ENCODE measurements at places on chromosomes 13 and 19.

- no peak for DNase-seq
Observed at GRCh38 chr13:112450904-112451240, 74.7 kb downstream of the SPACA7 start.

DNA sequence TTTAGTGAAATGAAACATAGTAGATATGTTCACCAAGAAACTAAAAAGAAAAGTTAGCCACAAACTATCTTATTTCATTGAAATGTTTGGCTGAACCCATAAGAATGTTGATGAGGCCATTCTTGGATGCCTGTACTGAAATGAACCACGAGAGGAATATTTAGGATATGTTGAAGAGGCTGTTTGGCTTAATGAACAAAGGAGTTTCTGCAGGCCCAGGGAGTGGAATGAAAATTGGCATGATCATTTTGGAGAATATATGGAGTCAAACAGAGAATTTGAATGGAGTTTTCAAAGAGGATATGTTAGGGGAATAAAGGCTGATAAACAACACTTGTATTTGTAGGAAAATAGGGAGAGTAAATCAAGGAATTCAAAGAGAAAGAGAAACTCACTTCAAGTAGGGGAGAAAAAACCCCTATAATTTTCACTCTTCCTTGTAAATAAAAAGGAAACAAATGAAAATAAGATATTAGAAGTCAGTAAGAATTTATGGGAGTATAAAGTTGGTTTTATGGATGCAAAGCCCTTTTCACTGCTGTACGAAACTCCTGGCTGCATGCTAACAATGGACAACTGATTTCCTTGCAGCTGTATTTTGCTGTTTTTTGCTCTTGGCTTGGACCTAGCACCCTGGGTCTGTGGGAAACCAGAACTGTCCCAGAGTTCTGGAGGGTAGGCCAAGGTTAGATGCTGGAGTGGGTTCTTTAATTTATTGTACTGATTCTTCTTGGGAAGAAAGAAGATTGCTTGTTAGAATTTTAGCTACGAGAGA is 36.5 kb downstream of the KL start:
- peak; percentile 52 for DNase-seq

DNA sequence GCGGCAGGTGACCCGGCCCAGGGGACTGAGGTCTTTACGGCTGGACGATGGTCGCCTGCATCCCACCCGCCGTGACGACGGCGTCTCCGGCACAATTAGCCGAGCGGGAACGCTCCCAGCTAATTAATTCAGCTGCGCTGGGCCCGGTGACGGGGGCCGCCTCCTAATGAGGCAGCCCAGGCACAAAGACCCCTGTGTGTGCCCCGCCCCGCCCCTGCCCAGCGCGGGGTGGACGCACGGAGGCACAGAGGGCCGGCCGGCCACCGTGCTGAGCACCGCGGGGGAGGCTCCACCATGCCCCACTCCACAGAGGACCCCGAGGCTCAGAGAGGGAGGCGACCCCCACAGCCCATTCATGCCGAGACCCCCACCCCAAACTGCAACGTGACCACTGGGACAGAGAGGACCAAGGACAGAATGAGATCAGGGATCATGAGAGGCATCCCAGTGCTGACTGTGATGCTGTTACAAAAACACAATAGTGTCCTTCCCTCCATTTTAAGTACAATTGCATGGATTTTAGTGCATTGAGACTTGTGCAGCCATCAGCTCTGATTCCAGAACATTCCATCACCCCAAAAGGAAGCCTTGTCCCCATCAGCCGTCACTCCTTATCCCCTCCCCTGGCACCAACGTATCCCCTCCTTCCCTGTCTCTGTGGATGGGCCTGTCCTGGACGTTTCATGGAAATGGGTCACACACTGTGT is 17.0 kb downstream of the EFNA2 start:
- no peak for DNase-seq

GRCh38 chr13:76222511-76222910 is 586.4 kb downstream of the LMO7 start:
- no peak for DNase-seq

DNA sequence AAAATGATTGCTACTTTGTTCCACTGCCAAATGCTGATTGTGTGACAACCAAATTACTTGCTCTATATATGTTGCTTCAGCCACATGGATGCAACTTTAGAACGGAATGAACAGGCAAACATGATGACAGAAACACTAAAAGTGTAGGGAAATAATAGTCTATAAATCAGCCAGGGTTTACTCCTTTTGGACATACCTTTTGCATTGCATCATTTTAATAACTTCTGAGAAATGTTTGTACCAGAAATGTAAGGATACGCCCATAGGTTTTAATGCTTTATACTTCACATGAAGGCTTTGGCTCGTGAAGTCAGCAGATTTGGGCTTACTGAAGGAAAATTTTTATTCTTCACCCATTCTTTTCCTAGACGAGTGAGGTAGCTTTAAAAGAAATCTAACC is 141.0 kb downstream of the POSTN start:
- DNase-seq: peak; percentile 31

GRCh38 chr19:29413435-29413834 is 112.4 kb upstream of the VSTM2B start:
- DNase-seq: no peak

DNA sequence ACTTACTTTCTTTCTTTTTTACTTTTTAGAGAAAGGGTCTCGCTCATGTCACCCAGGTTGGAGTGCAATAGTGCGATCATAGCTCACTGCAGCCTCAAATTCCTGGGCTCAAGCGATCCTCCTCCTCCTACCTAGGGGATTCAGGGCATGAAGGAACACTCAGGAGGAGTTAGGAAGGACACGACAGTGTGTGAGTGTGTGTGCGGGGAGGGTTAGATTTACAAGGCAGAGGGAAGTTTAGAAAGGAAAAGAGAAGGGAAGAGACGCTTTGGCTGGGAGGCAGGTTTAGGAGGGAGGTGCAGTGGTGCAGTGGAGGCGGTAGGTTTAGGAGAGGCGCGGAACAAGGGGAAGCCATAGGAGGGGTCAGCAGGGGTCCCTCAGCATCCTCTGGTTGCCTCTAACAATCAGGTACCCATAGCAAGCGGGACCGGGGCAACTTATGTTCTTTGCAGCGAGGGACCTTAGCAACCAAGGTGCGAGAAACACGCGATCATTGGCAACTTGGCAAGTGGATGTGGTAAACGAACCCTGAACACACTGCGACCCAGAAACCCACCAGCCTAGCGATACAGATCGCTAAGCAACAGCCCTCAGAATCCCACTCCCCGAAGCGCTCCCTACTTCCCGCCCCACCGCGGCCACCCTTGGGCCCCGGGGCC is 501 bp downstream of the SIRT2 start:
- DNase-seq: no peak

GRCh38 chr13:98653463-98653985 is 76.6 kb upstream of the STK24 start:
- peak; percentile 71 for DNase-seq

DNA sequence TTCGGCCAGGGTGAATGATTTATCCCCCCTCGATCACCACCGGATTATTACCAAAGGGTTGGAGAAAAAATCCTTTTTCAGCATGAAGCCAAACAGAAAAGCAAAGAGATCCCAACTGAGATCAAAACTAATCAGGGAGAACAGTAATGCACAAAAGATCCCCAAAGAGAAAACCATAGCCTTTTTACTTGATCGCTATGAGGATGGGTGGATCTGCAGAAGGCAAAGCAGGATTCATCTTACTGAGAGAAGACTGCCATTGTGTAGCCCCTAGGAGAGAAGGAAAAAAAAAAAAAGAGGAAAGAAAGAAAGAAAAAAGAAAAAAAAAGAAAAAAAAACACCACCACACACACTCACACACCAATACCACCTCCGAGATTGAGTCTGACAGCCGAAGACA is at the start of gene FGF14:
Gene FGF14, minus strand, starts transcription at position 283 of the 400 bp plus-strand sequence.
- no peak for DNase-seq

DNA sequence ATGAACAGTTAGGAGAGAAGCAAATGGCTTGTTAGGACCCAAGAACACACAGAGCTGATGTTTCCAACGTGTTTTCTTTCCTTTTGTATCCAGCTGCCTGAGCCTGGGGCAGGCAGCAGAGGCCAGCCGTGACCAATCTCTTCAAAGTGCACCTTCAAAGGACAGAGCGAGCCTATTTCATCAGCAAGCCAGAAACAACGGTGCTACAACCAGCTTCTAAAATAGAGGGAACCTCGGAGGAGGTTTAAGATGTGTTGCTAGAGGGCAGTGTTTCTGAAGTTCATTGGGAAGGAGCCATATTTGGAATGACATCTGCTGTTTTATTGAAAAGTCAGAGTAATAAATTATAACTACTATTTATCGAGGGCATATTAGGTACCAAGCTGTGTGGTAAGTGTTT is 56.2 kb upstream of the RFC3 start:
- DNase-seq: peak; percentile 23

DNA sequence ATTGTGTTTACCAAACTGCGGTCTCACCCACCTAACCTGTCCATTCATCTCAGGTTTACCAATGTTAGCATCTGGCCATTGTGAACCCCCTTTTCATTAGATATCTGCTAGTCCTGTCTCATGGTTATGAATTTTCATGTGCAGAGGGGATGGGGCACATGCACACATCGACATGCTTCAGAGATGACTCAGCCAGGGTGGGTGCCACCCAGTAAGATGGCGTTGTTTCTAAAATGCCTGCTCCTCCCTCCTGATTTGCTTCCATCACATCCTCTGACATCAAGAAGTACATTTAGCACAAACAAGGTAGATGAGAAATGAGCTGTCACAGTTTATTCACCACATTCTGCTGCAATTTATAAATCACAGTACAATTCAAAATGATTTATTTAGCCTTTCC is 51.3 kb downstream of the GPALPP1 start:
- DNase-seq: peak; percentile 14

- no peak for DNase-seq
Observed at GRCh38 chr19:56142087-56142787, 1.1 kb downstream of the ZNF444 start.

DNA sequence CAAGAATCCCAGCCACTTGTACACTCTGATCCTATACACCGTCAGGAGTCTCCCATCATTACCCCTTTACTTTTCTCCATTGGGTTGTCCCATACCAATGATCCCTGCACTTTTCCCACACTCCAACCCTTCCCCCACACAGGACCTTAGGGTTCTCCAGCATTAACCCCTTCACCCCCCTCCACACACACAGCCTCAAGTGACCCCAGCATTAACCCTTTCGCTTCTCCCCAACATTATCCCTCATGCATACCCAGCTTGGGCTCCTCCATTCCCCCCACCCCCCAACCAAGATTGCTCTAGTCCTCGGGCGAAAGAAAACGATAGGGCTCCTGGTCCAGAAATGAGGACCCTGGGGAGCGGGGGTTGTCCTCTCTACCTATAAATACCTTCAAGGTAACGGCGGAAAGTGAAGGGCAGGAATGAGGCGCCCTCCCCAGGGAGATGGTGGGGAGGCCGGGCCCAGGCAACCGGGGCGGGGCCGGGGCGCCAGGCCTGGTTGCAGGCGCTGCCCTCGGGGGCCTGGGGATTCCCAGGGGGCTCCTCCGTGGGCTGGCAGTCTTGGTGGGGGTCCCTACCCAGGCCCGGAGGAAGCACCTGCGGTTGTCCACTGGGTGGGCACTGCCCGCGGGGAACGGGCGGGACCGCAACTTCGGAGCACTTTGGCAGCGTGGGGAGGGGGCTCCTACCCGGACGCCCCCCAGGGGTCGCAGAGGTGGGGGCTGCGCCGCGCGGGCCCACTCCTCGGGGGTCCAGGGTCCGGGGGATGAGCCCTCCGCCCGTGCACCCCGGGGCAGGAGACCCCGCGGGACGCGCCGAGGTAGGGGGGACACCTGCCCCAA is 757 bp downstream of the WIZ start:
- no peak for DNase-seq

- DNase-seq: no peak
Observed at GRCh38 chr13:100815476-100816046, 141.0 kb upstream of the TMTC4 start.

DNA sequence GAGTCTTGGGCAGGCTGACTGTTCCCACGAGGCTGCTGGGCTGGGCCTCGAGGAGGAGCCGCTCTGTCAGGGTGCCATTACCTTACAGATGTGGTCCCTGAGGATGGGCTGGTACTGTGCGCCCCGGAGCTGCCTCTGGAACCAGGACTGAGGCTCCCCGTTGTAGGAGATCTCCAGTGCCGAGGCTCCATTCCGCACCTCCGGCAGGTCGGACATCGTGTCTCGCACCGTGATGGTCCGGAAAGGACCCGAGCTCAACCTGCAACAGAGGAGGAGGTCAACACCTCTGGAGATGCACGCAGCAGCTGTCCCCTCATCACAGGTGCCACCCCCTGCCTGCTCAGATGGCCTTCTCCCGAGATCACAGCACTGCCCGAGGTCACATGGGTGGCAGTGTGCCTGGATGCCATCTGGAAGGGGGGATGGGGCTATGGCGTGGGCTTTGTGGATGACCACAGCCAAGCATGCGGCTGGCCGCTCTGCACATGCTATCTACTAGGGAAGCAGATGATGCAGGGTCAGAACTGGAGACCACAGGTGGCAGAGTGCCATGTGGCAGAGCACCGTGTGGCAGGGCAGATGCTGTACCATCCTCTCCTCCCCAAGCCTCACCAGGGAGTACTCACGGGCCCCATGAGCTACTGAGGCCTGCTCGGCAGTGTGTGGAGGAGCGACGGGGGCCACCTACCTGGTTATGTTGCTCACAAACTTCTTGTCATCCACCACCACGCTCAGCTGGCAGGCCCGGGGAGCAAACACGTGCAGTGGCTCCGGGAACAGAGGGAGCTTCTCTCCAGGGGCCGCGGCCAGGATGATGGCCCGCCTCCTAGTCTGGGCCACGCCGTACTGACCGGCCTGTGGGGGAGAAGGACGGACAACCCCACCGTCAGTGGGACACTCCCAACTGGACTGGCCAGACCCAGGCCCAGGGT is 18.3 kb upstream of the EIF3G start:
- no peak for DNase-seq

DNA sequence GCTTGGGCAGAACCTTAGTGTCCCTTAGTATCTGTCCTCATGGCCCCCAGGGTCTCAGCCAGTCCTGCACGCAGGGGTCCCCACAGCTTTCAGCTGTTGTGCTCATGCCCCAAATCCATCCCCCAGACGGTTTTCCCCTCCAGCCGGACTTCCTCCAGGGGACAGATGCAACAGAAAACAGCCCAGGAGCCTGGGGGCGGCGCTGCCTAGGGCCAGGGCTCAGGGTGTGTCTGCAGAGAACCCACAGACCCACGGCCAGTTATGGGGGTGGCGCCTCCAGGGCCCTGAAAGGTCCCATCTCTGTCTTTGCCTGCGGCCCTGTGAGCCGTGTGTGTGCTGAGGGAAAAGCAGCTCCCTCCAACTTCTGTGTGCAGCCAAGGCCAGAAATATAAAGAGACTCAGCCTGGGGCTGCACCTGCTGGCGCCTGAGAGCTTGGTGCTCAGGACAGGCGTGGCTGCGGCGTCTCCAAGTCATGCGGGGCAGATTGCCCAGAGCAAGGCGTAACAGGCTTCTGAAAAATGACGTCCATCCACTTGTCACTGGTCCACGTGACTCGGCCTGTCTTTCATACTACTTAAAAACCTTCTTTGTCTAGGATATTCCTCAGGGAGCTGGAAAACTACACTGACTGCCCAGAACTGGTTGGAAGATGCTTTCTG is 22.1 kb upstream of the F7 start:
- no peak for DNase-seq

Data from iris pigment epithelial cell (primary cell).